ENCODE measurements at places on chromosomes 1 and 21. TPM values are rescaled to one million over a fixed set of nuclear protein-coding genes. Genes with fewer than 3 reads are reported as not detected.

Gene MANEAL
- total RNA-seq, result not detected

Gene RGSL1
- not detected for total RNA-seq

Gene WLS
- 18.6 TPM for total RNA-seq

Gene KCNE2
- not detected for total RNA-seq

Gene OR2L2
- total RNA-seq, result not detected

Gene CCDC181
- total RNA-seq, result 0.72 TPM

Gene MYOC
- total RNA-seq, result not detected

Gene POGZ
- total RNA-seq, result 34.0 TPM

Gene DISP3
- not detected for total RNA-seq

Gene TRAPPC3
- total RNA-seq, result 134 TPM

- H3K27me3 ChIP-seq, result no peaks in the 10 kb centered on the region
- H3K4me1 ChIP-seq, result peaks cover 20% of the 10 kb centered on the region
- H3K4me3 ChIP-seq, result no peak overlapping the region
- H3K36me3 ChIP-seq, result no peaks in the 10 kb centered on the region
- H3K27ac ChIP-seq, result no peak overlapping the region
Observed at GRCh38 chr1:62590255-62590969, 6.9 kb upstream of the ANGPTL3 start.

GRCh38 chr1:37892151-37893047 lies 33.0 kb upstream of the MTF1 start:
- no peak overlapping the region for H3K4me3 ChIP-seq
- peaks cover 32% of the 10 kb centered on the region for H3K36me3 ChIP-seq
- no peak for DNase-seq
- no peaks in the 10 kb centered on the region for H3K4me1 ChIP-seq
- no peaks in the 10 kb centered on the region for H3K27me3 ChIP-seq

- H3K4me1 ChIP-seq, result no peaks in the 10 kb centered on the region
- H3K27me3 ChIP-seq, result no peaks in the 10 kb centered on the region
- no peak overlapping the region for H3K4me3 ChIP-seq
- H3K27ac ChIP-seq, result no peak overlapping the region
- H3K36me3 ChIP-seq, result no peaks in the 10 kb centered on the region
- DNase-seq, result no peak
Observed at GRCh38 chr1:201091256-201091655, 21.0 kb downstream of the CACNA1S start.

- H3K4me3 ChIP-seq, result no peak overlapping the region
- H3K27me3 ChIP-seq, result peaks cover 4% of the 10 kb centered on the region
- H3K27ac ChIP-seq, result no peak overlapping the region
- no peaks in the 10 kb centered on the region for H3K36me3 ChIP-seq
- H3K4me1 ChIP-seq, result no peaks in the 10 kb centered on the region
Observed at GRCh38 chr1:157878059-157878458, 36.5 kb upstream of the CD5L start.

DNA sequence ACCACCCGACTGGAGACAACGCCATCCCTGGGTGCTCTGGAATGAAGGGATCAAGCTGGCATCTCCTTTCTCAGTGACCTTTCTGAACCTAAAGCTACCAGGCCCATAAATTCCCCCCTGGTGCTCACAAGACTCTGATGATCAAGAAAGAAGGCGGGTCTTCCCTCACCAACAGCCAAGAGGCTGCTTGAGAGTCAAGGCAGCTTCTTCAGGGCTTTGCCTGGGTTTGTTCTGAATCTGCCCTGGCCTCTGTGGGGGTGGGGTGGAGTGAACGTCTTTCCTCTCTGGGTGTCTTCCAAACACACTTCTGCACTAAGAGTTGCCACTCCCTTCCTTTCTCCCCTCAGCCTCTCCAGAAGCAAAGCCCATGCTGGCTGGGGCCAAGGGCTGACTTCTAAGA lies 36.1 kb downstream of the CD247 start:
- H3K27me3 ChIP-seq, result peaks cover 6% of the 10 kb centered on the region
- no peaks in the 10 kb centered on the region for H3K36me3 ChIP-seq
- no peak overlapping the region for H3K27ac ChIP-seq
- H3K4me1 ChIP-seq, result no peaks in the 10 kb centered on the region

GRCh38 chr1:164613176-164613575 lies 54.2 kb downstream of the PBX1 start:
- peaks cover 51% of the 10 kb centered on the region for H3K4me1 ChIP-seq
- H3K27me3 ChIP-seq, result no peaks in the 10 kb centered on the region
- H3K27ac ChIP-seq, result no peak overlapping the region
- no peak for DNase-seq
- no peak overlapping the region for H3K4me3 ChIP-seq

DNA sequence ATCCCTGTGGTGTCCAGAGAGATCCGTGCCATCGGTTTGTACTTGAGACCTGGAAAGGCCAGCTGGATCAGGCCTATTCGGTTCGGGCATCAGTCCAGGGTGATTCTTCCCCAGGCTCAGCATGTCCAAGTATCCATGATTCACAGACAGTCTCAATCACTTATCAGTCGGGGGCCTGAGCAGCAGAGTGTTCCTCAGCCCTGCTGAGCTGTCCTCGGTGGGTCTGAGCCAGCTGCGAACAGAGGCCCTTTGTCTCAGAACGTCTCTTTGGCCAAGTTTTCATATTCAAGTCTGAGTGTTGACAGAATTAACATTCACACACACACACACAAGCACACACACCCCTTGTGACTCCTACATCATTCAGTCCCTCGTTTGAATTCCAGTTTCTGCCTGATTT lies 33.4 kb upstream of the OSBPL9 start:
- H3K4me3 ChIP-seq, result no peak overlapping the region
- no peak overlapping the region for H3K27ac ChIP-seq
- no peaks in the 10 kb centered on the region for H3K4me1 ChIP-seq

DNA sequence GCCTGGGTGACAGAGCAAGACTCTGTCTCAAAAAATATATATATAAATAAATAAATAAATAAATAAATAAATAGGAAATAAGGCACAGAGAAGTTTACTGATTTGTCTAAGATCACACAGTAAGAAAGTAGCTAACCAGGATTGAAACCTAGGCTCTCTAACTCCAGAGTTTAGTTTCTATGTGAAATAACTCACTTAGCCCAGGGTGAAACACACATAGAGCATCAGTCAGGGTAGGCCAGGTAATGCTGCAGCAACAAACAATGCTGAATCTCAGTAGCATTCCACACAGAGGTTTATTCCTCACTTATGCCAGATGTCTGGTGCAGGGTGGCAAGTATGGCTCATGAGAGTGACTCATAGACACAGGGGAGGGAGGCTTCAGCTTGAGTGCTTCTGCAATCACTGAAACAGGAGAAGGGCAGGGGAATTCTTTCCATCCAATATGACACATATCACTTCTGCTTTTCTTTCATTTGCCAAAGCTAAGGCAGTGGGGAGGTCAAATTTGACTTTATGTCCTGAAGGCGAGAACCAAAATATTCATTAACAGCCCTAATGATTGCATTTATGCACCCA lies 37.1 kb upstream of the KANK4 start:
- no peaks in the 10 kb centered on the region for H3K27me3 ChIP-seq
- H3K36me3 ChIP-seq, result no peaks in the 10 kb centered on the region
- peaks cover 3% of the 10 kb centered on the region for H3K4me1 ChIP-seq
- no peak overlapping the region for H3K27ac ChIP-seq

GRCh38 chr1:18803851-18804250 lies 55.6 kb downstream of the TAS1R2 start:
- H3K36me3 ChIP-seq, result no peaks in the 10 kb centered on the region
- H3K27ac ChIP-seq, result no peak overlapping the region
- no peaks in the 10 kb centered on the region for H3K4me1 ChIP-seq
- no peak for DNase-seq
- H3K4me3 ChIP-seq, result no peak overlapping the region

- no peaks in the 10 kb centered on the region for H3K36me3 ChIP-seq
- no peak for DNase-seq
- no peak overlapping the region for H3K4me3 ChIP-seq
- H3K27ac ChIP-seq, result no peak overlapping the region
Observed at GRCh38 chr1:179369751-179370341, 4.1 kb downstream of the AXDND1 start.

DNA sequence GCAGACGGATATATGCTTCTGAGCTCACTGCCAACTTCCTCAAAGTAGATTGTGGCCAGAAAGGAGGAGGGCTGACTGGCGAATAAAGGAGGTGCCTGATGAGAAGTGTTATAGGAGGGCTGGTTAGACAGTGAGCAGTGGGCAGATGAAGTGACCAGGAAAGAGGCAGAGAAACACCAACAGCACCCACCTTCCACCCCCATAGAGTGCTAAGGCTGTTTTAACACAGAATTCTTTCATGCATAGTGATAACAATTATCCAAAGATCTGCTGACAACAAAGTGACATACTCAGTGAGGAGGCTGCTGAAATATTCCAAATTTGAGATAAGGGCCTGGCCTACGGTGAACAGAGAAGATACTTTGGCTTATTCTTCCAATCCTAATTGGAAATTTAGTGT lies 21.2 kb upstream of the MTR start:
- no peaks in the 10 kb centered on the region for H3K36me3 ChIP-seq
- no peak for DNase-seq
- H3K27me3 ChIP-seq, result no peaks in the 10 kb centered on the region
- no peak overlapping the region for H3K27ac ChIP-seq

GRCh38 chr1:182890927-182891610 lies 51.9 kb downstream of the DHX9 start:
- no peaks in the 10 kb centered on the region for H3K4me1 ChIP-seq
- H3K36me3 ChIP-seq, result peaks cover 34% of the 10 kb centered on the region
- no peak for DNase-seq
- H3K27me3 ChIP-seq, result no peaks in the 10 kb centered on the region

- H3K27ac ChIP-seq, result no peak overlapping the region
- no peaks in the 10 kb centered on the region for H3K27me3 ChIP-seq
- DNase-seq, result no peak
- no peak overlapping the region for H3K4me3 ChIP-seq
Observed at GRCh38 chr21:39657091-39657689, 44.5 kb downstream of the B3GALT5 start.

DNA sequence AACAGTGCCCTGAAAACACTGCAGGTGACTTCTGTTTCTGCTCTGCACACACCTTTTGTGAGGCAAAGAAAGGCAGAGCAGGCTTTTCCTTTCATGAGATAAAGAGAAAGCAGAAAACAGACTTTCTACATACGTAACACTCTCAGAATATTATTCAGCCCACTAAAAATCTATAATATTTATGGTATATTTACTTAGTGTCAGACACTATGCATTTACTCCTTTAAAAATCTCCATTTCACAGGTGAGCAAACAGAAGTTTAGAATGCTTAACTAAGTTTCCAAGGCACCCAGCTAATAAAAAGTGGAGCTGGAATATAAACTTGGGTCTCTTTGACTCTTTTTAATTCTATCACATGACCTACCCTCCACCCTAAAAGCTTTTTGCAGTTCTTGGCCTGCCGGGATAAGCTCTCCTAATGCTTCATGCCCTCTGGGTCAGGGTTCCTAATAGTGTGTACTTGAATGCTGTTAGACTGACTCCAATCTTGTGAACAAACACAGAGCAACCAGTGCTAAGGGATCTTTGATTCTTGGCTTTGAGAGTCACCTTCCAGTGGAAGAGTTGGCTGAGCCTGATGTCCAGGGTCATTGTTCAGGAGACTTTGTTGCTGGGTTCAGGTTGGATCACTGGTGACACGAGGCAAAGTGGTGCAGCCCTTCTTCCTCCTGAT lies 27.2 kb downstream of the PROK1 start:
- no peak overlapping the region for H3K4me3 ChIP-seq
- H3K36me3 ChIP-seq, result no peaks in the 10 kb centered on the region
- H3K27me3 ChIP-seq, result no peaks in the 10 kb centered on the region
- no peak overlapping the region for H3K27ac ChIP-seq
- DNase-seq, result no peak

GRCh38 chr1:55572878-55573734 lies 357.9 kb upstream of the USP24 start:
- peak; percentile 54 for DNase-seq
- H3K4me1 ChIP-seq, result peaks cover 12% of the 10 kb centered on the region
- no peak overlapping the region for H3K4me3 ChIP-seq
- H3K27ac ChIP-seq, result peak overlapping the region; percentile 56

GRCh38 chr1:70314706-70315304 lies 39.7 kb downstream of the ANKRD13C start:
- DNase-seq, result no peak
- H3K27ac ChIP-seq, result no peak overlapping the region
- H3K36me3 ChIP-seq, result peaks cover 10% of the 10 kb centered on the region
- H3K4me3 ChIP-seq, result no peak overlapping the region
- H3K4me1 ChIP-seq, result peaks cover 3% of the 10 kb centered on the region

GRCh38 chr1:18684303-18684702 lies 53.7 kb downstream of the PAX7 start:
- no peak overlapping the region for H3K4me3 ChIP-seq
- H3K27me3 ChIP-seq, result peaks cover 43% of the 10 kb centered on the region
- no peaks in the 10 kb centered on the region for H3K36me3 ChIP-seq
- no peaks in the 10 kb centered on the region for H3K4me1 ChIP-seq

- H3K36me3 ChIP-seq, result 0 out of 2 replicates have a peak, but pooled peaks cover 2% of the 10 kb centered on the region
- H3K27ac ChIP-seq, result peak overlapping the region; percentile 96
- peaks cover 25% of the 10 kb centered on the region for H3K4me1 ChIP-seq
- no peak overlapping the region for H3K4me3 ChIP-seq
Observed at GRCh38 chr1:1281533-1282321, 1.5 kb downstream of the SCNN1D start.

- DNase-seq, result no peak
- H3K36me3 ChIP-seq, result peaks cover 62% of the 10 kb centered on the region
- H3K4me1 ChIP-seq, result peaks cover 32% of the 10 kb centered on the region
- H3K27me3 ChIP-seq, result no peaks in the 10 kb centered on the region
- H3K4me3 ChIP-seq, result no peak overlapping the region
- H3K27ac ChIP-seq, result no peak overlapping the region
Observed at GRCh38 chr21:43867948-43868347, 2.9 kb downstream of the AGPAT3 start.

- no peak overlapping the region for H3K27ac ChIP-seq
- no peak overlapping the region for H3K4me3 ChIP-seq
- no peaks in the 10 kb centered on the region for H3K36me3 ChIP-seq
- no peaks in the 10 kb centered on the region for H3K27me3 ChIP-seq
Observed at GRCh38 chr1:114323959-114324661, 170.4 kb upstream of the SYT6 start.

All from SJSA1 (cell line).